ENCODE measurements at places on chromosomes 2 and 18. TPM values are rescaled to one million over a fixed set of nuclear protein-coding genes. Genes with fewer than 3 reads are reported as not detected.

KCNG2 gene
- total RNA-seq = not detected

DNA sequence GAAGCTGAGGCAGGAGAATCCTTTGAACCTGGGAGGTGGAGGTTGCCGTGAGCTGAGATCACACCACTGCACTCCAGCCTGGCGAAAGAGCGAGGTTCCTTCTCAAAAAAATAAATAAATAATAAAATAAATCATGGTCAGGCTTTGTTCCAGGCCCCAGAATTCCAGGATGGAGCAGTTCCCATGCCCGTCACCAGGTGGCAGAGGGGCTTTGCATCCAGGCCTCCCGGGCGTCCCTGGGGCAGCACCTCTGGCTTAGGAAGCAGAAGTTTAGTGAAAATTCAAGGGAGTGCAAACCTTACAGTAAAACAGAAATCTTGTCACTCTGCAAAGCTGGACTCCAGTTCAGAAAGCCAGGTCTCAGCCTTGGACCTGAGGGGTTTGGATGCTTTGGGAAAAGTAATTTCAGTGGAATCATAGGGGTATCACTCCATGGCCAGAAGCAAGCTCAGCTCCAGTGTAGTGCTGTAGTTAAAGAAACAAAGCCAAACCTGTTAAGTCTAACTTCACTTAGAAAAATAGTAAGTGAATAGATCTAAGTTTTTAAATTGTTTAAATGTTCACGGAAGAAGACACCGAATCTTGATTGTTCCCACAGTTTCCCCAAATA lies 512.7 kb downstream of the CMPK2 start:
- DNase-seq = no peak

DNA sequence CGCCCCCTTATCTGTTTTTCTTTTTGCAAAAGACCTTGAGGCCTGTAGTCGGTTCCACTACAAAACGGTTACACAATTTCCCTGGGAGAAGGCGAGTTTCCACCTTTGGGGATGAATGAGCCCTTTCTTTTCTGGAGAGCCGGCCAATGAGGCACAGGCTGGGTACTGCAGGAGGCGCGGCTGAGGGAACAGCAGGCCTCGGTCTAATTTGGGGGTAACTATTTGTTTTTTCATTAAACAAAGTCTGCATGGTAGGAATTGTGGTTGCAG lies 129.2 kb downstream of the MYCN start:
- no peak for DNase-seq

DNA sequence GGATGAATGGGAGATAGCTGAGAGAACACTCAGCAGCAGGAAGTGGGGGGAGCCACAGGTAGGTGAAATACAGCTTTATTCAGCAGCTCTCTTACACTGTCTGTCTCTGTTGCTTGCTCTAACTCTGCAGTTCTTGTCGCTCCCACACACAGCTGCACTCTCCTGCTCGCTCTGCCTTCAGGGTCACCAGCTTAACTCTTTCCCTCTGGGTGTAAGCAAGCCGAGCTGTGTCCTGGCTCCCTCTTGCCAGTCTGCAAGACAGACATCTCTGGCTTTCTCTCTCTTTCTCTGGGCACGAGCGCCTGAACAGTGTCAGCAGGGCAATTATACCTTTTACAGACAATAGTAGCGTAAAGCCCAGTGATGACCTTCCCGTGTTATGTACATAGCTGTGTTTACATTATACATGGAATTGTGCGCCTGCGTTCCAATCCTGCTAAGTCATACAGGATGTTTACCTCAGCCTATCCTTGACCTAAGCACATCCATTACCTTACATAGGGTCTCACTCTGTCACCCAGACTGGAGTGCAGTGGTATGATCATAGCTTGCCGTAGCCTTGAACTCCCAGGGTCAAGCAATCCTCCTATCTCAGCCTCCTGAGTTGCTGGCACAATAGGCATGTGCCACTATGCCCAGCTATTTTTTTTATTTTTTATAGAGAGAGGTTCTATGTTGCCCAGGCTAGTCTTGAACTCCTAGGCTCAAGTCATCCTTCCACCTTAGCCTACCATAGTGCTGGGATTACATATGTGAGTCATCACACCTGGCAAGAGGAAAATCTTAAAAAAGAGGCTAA lies 57.8 kb upstream of the CHN1 start:
- no peak for DNase-seq

- no peak for DNase-seq
Observed at GRCh38 chr2:11073251-11073650, 82.0 kb upstream of the SLC66A3 start.

- DNase-seq = no peak
Observed at GRCh38 chr18:49183921-49184320, 233.2 kb upstream of the SMAD7 start.

- no peak for DNase-seq
Observed at GRCh38 chr2:206125901-206126300, 33.3 kb downstream of the NDUFS1 start.

- no peak for DNase-seq
Observed at GRCh38 chr2:118131771-118132170, 43.5 kb downstream of the INSIG2 start.

DNA sequence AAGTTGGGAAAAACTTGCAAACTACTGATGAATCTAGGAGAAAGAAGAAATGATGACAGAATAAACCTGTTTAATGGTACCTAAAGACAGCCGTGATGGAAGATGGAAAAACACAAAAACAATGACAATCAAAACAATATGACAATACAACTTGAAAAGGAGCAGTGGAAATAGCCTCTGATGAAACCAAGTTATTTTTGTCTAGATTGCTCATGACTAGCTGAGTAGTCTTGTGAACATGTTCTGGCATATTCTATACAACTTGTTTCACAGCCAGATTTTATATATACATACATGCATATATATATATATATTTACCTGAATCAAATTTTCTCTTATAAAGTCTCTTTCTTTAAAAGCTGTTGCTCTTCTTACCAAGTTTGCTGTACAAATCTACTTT lies 439.1 kb downstream of the TGIF1 start:
- no peak for DNase-seq

All from CD8-positive, alpha-beta memory T cell (primary cell).